ENCODE measurements at places on chromosomes 11 and 22.

GRCh38 chr11:90284171-90284570, 61.3 kb upstream of the CHORDC1 start:
- no peak for DNase-seq

- no peak for DNase-seq
These were observed 14.2 kb downstream of the OR52E1 start for GRCh38 chr11:5083602-5084001.

DNA sequence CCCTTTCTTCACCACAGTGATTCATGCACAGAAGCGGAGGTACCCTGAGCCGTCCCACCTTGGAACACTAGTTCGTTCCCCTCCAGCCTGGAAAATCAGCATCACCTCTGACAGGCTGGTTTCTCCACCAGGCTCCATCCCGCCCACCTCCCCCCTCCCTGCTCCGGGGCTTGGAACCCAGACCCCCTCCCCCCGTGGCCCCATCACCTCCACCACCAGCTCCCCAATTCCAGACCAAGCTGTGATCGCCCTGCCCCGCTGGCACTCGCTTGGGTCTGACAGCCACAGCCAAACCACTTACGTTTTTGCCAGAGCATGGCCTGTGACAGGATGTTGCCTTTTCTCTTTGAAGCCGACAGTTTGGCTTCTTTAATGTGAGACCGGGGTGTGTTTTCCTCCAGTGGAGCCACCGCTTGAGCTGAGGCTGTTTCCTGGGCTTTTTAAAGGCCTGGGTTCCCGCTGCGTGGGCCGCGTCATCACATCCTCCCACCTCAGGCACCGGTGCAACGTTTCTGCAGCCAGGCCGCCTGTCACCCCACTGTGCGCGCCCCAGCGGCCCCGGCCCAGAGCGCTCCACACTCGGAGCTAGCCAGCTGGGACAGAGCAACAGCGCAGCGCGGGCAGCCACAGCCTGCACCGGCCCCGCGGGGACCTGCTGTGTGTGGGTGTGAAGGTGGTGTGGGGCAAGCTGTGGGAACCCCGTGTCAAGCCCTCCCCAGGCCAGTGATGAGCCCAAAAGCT, at the start of gene POU2AF1:
POU2AF1 (minus strand) TSS at position 415 of the 741 bp plus-strand sequence; CDS start at position 317, 98 bp downstream.
- DNase-seq, result peak; percentile 5

DNA sequence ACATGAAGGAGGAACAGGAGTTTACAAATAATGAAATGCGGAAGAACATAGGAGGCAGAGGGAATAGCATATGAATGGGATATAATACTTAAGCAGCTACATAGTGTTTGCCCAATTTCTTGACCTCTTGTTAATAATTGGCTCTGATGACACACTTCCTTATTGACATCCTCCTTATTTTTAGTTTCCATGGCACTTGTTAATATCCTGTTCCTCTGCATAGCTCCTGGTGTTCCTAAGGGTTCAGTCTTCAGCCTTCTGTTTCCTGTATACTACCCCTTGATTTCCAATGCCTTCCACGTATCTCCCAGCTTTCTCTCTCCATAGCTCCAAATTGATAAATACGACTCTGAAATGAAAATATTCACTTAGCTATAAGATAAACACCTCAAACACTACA, 663.8 kb upstream of the API5 start:
- no peak for DNase-seq

DNA sequence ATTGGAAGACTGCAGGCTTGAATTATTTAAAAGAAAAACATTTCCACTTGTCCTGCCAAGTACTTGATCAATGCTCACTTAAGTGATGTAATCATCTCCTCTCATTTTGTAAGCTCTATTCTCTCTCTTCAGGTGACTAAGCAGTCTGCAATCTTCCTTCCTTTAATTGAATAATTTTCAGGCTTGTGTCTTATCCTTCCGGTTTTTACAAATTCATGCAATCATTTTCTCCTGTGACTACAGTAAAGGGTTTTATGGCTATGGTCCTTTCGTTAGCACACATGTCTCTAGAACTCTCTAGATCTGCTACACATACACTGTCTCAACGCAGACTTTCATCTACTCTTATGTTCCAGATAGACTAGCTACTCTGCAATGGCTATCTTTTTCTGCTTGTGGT, 12.6 kb upstream of the UPB1 start:
- DNase-seq, result peak; percentile 44

DNA sequence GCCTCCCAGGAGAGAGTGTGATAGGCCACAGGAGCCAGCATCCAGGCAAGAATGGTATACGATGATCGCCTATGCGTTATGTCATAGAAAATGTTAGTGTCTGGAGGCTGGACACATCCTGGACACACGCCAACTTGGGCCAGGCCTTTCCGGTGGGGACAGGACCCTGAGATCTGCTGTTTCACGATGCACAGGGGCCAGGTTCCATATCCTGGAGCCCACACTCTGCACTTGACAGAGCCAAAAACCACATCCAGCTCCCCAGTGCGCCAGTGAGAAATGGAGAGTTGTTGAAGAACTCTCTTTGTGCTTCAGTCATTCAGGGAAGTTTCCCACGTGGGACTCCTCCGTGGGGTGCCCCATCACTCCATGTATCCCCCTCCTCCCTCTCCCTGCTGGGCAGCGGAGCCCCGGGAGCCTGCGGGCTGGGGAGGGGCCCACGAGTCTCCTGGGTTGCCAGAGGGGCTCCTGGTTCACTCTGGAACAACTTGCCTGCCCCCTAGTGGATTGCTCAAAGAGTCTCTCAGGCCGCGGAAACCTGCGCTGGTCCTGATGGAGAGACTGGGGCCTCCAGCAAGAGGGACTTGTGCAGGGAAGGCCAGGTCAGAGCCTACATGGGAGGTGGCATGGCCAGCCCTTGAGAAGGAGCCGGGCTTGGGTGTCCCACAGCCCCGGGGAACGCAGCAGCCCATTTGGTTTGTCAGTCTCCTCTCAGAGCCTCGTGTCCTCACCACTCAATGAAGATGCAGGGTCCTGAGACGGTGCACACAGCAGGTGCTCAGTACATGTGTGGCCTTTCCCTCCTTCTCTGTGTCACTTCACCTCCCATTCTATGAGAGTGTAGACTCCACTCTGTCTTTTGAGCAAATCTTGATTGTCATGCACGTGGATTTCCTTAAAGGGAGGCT, 10.2 kb upstream of the LRRC32 start:
- DNase-seq, result peak; percentile 23

GRCh38 chr11:101456812-101457211, 127.0 kb downstream of the TRPC6 start:
- no peak for DNase-seq

GRCh38 chr11:103825469-103825868, 211.0 kb upstream of the DDI1 start:
- DNase-seq, result no peak

DNA sequence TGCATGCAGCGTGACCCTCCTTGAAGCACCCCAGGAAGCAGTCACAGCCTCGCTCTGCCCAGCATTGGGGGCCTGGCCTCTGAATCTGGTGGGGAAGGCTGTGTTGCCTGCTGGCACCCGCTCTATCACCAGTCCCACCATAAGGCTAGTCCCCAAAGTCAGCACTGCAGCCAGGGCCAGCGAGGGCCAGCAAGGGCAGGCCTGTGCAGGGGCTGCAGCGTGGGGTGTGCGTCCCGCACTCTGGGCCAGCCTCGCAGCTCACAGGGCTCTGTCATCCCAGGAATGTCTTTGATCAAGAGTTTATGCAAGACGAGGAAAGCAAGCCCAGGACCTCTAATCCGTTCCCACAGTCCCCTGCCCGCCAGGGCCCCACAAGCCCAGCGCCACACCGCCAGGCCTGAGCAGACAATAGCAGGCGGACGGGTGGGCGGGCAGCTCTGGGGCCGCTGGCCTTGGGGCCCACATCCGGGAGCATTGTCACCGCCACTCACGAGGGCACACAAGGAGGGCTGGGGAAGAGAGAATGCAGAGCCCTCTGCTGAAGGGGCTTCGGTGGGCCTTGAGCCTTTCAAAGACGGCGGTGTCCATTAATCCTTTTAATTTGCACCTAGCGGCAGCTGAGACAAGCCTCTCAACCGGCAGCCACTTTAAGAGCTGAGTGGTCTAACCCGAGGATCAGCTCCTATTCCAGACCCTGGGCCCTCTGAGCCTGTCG, 17.1 kb downstream of the LTO1 start:
- no peak for DNase-seq
